ENCODE measurements at places on chromosomes 2 and 18.

- no peak for DNase-seq
Measured at GRCh38 chr2:233855345-233855744, 1.0 kb upstream of the HJURP start.

DNA sequence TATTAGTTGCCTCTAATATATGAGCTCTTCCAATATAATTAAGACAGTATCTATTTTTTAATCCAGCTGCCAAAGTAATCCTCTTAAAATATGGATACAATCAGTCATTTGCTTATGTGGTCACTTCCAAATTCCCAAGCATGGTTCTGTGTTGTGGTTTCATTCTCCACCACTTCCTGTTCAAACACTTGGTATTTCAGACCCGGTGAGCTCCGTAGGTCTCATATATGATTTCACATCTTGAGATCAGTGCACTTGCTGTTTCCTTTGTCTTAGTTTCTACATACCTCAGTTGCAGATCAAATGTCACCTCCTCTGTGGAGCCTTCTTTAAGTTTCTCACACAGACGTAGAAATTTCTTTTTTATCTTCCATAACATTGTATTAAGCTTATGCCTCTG, 254.2 kb downstream of the KCNS3 start:
- DNase-seq = no peak

DNA sequence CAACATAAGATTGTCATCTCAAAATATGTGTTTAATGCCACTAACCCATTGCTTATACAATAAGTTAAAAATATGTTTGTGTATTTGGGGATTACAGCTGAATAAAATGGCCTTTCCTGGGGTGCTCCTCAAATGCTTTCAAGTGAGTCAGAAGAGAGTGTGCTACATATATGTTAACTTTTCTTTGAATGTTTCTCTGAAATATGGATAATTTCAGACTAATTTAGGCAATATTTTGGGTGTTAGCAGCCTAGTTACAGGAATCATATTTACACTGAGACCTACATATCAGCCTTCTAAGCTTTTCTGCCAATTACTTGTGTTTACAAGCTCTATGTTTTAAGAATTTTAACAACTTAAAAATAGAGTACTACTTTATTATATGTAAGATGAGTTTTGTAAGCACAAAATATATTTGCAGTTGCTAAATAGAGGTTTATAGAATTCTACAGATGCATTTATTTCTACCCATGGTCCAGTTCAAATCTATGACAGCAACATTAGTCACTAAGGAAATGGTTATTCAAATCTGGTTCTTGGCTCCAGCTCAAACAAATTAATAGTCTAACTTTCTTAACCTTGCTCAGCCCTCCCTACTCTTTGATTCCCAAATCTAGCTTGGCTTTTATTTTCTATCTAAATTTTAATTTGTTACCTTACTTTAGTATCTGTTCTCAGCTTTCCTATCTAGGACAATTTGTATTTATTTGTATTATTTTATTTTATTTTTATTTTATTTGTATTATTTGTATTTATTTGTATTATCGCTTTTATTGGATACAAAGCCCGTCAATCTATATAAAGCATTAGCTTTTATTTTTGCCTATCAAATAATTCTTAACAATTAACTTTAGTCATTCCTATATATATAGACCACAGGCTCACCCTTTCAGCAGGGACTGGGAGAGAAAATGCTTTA, 48.9 kb downstream of the FSIP2 start:
- DNase-seq = peak; percentile 62

DNA sequence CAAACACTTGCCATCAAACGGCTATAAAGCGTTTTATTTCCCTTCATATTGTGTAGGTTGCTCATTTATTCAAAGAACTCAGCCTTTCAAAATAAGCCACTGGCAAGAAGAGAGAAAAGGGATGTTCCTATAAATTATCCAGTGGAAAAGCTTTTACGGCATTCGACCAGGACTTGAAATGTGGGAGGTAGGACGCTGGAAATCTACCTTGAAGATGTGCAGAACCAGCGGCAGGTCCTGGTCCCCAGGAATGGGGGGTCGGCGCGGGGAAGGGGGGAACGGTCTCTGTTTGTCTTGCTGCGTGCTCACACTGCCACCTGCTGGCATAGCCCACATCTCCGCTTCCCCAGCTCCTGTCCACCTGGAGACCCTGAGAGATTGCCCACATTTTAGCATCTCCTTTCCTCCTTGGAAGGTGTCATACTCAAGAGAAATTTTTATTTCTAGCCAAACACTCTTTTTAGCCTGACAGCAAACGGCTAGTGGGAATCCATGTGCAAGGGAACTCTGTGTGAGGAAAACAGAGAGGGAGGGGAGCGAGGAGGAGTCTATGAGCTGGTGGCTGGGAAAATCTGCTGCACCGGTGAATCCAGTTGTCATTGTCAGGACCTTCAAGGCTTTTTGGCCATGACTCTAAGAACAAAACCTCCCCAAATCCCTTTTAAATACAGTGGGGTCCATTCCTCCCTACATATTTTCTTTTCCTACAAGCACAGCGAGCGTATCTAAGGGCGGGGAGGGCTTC, 349.0 kb upstream of the PKDCC start:
- no peak for DNase-seq

DNA sequence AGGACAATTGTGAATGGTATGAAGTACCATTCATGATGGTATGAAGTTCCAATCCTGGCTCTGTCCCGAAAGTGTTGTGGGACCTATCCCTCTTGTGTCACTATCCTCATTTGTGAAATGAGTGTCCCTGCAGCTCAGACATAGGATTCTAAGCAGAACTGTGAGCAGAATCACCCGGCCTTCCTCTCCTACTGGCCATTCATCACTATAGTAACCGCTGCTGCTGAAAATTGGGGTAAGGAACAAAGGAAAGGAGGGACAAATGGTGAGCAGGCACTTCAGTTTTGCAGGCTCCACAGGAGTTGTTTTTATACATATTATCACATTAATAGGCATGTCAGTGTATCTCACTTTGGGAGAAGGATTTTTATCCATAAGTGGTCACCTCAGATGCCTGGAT, 27.4 kb downstream of the SMYD1 start:
- DNase-seq = no peak

GRCh38 chr18:45050712-45051601, 370.3 kb downstream of the SETBP1 start:
- DNase-seq = peak; percentile 85

GRCh38 chr2:186381573-186381972, 104.5 kb upstream of the ZC3H15 start:
- no peak for DNase-seq

GRCh38 chr18:41144441-41144840, 810.6 kb upstream of the PIK3C3 start:
- DNase-seq = no peak

DNA sequence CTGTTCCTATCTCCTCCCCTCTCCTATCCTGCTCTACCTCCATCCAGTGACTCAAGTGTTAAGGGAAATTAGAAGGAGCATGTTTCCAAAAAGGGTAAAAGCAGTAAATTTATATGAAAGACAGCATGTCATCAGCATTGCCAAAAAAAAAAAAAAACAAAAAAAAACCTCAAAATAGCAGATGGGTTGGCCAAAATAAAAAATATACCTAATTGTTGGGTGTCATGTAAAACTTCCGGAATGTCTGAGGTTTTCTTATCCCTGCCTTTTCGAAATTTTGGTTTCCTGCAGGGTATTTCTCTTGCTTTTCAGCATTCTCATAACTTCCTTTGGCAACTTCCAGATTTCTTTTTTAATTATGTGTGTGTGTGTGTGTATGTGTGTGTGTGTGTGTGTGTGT, 241.6 kb upstream of the FN1 start:
- no peak for DNase-seq

DNA sequence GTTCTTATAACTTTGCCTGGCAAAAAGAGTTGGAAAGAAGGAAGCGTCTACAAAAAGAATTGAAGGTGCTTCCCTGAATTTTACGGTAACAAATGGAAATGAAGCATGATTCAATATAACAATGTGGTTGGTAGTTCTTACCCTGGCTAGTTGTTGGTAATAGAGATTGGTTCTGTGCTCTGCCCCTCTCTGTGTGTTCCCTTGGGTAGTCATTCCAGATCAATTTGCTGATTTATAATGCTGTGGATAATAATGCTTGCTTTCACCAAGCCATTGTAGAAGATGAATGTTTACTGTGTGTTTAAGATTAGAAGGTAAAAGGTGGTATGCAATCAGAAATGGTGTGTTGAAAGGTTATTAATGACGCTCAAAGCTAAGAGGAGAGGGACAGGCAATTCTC, 577.8 kb upstream of the NXPH2 start:
- no peak for DNase-seq

- no peak for DNase-seq
Measured at GRCh38 chr2:3260959-3261358, 116.7 kb downstream of the EIPR1 start.

DNA sequence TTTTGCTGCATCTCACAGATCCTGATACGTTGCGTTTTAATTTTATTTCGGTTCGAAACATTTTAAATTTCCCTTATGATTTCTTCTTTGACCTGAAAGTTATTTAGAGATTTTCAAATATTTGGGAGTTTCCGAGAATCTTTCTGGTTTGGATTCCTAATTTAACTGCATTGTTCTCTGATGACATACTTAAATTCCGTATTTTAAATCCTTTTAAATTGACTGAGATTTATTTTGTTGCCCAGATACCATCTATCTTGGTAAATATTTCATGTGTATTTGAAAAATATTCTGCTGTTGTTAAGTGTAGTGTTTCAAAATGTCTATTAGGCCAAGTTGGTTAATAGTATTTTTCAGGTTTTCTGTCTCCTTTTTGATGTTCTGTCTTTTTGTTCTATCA, 37.7 kb downstream of the MROH2A start:
- no peak for DNase-seq

DNA sequence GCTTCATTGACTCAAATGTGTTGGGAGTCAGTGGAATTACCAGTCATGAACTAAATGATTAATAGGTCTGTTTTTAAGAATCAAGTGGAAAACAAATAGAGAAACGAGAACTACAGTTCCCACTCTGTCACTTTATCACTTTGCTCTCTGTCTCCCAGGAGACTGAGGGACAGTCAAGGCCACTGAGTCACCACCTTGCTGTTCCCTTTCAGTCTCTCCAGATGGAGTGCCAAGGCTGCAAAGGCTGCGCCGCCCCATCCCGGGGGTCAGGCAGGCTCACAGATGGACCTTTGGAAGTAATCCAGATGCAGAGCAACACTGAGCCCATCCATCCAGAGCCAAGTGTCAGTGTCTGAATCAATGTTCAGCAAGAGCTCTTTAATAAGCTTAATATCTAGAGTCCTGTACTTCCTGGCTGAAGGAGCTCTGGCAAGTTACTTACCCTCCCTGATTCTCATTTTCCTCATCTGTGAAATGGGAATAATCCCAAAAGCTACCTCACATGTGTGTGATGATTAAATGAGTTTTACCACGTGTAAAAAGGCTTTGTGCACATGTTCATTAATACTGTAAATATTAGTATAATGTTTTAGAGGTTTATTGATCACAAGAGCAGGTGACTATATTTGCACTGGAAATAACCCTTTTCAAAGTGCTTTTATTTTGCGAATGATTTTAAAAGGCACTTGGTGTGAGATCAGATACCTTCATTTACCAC, 43.0 kb upstream of the EFEMP1 start:
- no peak for DNase-seq

- no peak for DNase-seq
Measured at GRCh38 chr2:69603146-69603743, 40.3 kb downstream of the AAK1 start.

- no peak for DNase-seq
Measured at GRCh38 chr2:20313659-20314058, 37.0 kb downstream of the PUM2 start.

Data from COLO829 (cell line).